ENCODE measurements at places on chromosomes 7 and 10.
A peak's percentile ranks its signal among the peaks of the same experiment; 100 is the strongest.

DNA sequence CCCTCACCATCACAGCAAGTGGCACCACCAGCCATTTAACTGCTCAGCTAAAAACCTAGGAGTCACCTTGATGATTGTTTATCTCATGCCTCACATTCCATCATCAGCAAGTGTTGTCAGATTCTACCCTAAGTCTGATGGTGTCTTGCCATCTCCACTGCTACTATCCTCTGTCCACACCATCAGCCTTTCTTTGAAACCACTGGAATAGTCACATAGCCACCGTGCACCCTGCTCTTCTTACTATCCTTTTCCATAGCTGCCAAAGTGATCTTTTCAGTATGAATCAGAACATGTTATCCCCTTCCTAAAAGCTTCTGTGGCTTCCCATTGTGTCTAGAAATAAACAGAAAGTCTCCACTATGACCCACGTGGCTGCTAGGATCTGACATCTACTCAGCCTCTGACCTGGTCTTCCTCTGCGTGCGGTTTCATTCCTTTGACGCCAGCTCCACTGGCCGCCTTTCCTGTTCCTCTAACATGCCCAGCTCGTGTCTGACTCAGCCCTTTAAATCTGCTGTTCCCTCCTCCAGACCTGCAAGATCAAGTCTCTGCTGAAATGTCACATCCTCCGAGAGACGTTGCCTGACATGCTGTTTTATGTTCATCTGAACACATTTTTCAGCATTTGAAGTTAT, 16.5 kb upstream of the CHN2 start:
- peak; percentile 31 for DNase-seq

GRCh38 chr10:72277340-72277995, 3.7 kb downstream of the DDIT4 start:
- DNase-seq, result no peak

GRCh38 chr10:122162671-122163173, 108.4 kb upstream of the BTBD16 start:
- DNase-seq, result no peak

DNA sequence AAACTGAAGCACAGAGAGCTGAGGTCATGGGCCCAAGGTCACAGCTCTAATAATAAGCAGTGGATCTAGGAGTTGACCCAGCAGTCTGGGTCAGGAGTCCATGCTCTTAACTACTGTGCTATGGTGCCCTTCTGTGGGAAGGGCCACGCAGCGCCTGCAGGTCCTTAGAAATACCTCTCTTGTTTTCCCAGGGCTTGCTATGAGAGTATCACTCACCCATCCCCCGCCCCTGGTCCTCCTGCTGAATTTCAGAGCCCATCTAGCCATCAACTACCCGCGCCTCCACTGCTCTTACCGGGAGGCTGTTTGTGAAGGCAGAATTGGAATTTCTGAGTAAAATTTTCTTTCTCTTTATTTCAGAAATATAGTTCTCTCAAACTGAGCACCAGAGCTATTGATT, 27.3 kb upstream of the CRHR2 start:
- DNase-seq, result no peak

GRCh38 chr10:23445591-23445990, 6.7 kb downstream of the OTUD1 start:
- no peak for DNase-seq

GRCh38 chr10:44464503-44464902, 79.6 kb upstream of the CXCL12 start:
- no peak for DNase-seq

DNA sequence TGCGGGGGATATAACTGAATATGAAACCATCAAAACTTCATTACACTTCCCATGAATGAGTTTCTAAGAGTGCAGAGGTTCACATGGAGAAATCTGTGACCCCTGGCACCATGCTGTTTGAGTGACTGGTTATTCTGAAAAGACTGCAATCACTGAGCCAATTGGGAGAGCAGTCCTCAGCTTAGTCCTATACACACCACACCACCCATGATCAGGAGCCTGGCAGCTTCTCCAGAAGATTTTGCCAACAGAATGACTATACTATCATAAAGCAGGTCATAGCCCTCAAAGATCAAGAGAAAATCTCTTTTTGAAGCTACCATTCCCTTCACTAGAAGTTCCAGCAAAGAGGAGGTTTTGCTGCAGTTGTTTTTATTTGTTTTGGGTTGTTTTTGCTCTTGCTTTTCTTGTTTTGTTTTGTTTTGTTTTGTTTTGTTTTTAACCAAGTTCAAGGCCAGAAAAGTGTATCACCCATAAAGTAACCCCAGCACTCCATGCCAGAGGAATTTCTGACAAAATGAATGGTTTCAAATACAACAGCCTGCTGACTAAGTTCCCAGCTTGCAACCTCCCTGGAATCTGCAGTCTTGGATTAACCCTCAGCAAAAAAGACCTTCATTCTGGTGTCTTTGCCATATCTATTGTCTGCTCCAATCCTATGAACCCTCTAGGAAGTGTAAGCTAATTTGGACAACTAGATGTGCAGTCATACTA, 19.7 kb upstream of the HGF start:
- no peak for DNase-seq

DNA sequence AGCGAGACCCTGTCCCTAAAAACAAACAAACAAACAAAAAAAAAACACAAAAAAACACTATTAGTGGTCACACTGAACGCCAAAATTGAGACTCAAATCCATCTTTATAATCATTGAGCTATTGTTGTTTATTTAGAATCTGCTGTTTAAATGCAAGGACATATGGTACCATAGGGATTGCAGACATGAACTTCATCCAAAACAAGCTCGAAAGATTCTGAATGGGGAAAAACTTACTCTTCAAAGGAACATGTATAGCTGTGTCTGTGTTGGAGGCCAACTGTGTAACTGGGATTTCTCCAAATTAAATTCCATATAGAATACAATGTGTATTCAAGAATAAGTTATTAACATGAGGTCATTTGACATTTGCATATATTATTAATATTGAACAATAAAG, 74.7 kb upstream of the GPR158 start:
- no peak for DNase-seq

GRCh38 chr7:100801833-100802568, 25.3 kb downstream of the EPHB4 start:
- no peak for DNase-seq

DNA sequence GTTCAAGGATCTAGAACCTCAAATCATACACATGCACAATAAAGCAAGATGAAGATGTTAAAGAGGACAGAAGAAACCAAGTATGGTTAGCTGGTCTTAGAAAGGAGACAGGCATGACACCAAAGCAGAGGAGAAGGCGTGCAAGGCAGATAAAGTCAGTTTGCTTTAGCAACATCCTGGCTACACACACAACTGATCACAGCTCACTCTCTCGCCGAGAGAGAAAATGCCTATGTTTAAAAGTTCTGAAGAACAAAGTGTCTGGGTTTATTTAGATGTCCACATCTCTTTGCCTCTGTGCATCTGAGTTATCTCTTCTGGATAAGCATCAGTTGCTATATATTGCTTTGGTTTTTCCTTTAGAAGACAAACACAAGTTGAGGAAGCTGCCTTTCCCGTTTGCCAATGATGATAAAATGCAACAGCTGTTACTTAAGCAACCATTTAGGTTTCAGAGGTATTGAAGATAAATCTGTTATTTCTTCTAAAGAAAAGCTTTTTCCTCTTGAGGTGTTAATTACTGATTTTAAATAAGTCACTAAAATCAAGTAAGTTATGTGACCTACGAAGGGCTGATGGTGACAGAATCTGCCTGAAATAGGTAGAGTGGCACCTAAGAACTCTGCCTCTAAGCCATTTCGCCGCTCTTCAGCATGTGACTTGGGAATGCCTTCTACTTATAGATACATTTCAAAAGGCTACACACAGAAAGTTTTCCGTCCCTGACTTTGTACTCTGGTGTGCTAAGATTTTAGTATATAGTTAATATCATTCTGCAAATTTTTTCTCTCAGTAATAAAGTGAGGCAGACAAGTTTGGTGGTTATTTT, 146.2 kb upstream of the ASAH2 start:
- DNase-seq, result no peak

- DNase-seq, result no peak
Observed at GRCh38 chr10:87816163-87816897, 1.7 kb downstream of the ATAD1 start.

DNA sequence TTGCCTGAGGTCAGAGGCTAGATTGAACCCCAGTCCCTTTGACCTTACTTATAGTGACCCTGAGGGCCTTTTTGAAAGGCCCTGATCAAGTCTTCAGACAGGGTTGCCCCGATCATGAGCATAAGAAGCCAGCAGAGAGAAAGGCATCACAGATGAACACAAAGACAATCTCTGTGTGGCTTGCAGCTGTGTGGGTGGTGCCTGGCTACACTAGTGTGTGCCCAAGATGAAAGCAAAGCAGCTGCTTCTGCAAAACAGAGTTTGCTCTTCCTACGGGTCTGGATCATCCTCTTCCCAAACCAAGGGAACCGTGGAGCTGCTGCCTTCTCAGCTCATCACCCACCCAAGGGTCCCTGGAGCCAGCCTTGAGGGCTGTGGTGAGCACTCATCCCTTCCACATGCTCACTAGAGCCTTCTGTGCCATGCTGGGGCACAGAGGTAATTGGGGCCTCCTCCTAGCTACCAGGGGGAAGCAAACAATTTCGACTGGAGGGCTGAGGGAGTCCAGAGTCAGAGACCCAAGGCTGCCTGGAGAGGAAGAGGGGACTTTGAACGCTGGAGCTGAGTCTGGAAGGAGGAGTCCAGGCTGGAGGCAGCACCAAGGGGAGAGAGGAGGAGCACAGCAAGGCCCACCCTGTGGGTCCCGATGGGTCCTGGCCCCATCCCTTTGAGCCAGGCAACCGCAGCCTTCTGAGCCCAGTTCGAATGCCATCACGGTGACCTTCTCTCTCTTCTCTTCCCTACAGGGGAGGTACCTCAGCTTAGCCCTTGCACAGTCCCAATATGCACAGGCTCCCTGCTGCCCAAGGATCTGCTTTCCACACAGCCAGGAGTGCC, 42.3 kb downstream of the ANTXRL start:
- no peak for DNase-seq

DNA sequence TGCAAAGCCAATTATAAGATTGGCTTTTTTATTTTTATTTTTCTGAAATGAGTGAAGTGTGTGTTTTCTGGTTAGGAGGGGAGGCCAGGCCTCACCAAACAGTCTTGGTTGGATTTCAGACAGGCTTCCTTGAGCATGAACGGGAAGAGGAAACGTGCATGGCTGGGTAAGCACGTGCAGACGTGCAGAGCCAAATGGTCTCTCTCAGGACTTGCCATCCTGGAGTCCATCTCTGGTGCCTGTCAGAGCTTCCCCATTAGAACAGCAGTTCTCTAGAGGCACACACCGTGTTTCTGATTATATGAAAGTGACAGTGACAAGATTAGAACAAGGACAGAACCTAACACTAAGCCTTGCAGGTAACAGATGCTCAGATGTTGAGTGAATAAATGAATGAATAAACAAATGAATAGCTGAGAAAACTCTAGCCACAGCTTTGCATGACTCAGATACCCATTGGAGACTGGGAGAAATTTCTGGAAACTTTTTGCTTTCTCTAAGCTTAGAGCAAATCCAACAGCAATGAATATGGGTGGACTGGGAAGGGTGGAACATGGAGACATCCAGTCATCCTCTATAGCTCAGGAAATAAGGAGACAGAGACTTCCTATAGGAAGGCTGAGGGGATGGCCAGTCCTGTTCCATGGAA, 11.8 kb upstream of the CALD1 start:
- DNase-seq, result no peak

- no peak for DNase-seq
Observed at GRCh38 chr7:39001595-39001994, 23.9 kb downstream of the POU6F2 start.

DNA sequence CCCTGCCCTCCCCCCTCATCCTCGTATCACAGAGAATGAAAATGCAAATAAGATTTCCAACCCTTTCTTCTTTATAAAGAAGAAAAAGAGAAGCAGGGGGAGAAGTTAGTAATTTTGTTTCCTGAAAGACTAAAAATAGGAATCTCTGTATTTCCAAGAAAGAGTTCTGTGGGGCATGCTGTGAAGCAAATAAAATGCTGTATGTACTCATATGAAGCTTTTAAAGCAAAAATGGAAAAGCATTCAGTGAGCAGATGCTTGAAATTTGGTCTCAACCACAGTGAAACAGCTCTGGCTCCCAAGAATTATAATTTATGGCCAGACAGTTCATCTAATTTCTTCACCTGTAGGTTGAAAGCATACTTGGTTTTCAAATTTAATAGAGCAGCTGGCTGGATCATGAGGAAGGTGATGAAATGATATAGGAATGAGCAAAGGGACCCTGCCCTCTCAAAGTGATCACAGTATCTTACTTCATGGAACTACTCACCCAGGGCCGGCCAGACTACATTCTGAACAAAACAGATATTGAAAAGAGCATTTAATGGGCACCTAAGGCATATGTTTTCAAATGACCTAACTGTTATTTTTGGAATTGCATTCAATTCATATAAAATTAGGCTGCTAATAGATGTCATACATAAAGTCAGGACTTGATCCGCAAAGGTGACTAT, 31.4 kb downstream of the SVIL start:
- DNase-seq, result no peak

GRCh38 chr7:148503900-148504487, 86.6 kb upstream of the C7orf33 start:
- DNase-seq, result peak; percentile 52

- no peak for DNase-seq
Observed at GRCh38 chr7:33503014-33503413, 373.6 kb downstream of the BBS9 start.

GRCh38 chr7:12136523-12136922, 74.6 kb upstream of the TMEM106B start:
- DNase-seq, result no peak

GRCh38 chr10:58282615-58283014, 13.7 kb downstream of the CISD1 start:
- DNase-seq, result peak; percentile 81

DNA sequence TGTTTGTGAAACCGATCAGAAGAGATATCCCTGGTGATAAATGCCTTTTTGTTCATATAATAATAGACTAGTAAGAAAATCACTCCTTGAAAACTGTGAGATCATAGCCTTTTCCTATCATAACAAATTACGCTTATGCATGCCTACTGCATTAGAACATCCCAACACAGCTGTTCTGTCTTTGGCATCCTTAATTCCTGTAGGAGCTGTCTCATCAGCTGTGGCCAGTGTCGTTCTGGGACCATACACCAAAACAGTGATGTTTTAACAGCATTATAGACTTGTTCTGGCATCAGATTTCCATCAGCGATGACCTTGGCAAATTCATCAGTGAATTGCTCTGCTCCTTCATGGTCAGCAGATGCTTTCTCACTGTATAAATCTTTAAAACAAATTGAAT, 423.6 kb upstream of the LRGUK start:
- no peak for DNase-seq

DNA sequence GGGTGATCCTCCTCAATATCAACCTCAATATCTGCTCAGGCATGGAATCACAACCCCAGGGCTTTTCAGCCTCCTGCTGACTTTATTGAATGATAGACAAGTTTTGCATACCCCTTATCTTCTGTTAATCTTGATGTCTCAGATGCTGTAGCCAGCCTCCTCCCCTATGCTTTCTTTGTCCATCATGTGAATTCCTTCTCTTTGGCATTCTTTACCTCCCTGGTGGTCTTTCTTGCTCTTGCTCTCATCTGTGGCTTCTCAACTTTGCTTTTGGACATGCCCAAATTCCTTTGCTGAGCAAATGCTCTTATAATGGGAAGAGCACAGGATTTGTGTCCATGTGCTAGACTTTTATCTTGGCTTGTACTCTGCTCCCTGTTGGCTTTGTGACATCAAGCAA, 73.4 kb upstream of the FAM13C start:
- DNase-seq, result no peak

GRCh38 chr7:47552621-47553020, 29.3 kb downstream of the TNS3 start:
- DNase-seq, result no peak
